ENCODE measurements at places on chromosomes 2 and 18.

DNA sequence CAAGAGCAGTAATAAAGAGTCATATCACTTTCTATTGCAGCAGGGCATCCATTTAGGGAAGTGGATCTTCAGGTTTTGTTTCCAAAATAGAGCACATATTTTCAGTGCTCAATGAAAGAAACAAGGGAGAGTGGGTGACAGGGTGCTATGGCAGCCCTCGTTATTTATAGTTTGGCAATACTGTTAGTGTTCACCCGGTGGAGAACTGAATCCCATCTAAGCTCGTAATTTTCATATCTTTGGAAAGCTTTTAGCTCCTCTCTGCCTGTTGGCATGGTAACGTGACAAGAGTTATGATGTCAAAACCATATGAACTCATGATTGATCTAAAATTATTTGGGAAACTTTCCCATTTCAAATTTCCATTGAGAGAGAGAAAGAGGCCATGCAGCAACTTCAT, 331.9 kb downstream of the LRRTM1 start:
- DNase-seq, result no peak

DNA sequence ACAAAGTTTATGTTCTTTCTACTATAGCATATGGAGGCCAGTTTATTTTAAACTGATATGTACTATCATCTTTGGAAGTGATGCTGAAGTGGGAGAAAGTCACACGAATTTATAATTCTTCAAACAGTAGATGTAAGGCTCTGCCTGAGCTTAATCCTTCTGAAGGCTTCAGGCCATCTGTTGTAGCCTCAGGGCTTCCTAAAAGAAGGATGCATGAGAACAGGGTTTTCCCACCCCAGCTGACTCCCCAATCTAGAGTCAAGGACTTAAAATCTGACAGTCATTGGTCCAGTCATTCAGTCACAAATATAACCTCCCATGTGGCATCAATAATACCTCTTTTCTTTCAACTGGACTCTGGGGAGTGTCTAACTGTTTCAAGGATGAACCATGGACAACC, 330.5 kb downstream of the KCNS3 start:
- DNase-seq, result no peak

DNA sequence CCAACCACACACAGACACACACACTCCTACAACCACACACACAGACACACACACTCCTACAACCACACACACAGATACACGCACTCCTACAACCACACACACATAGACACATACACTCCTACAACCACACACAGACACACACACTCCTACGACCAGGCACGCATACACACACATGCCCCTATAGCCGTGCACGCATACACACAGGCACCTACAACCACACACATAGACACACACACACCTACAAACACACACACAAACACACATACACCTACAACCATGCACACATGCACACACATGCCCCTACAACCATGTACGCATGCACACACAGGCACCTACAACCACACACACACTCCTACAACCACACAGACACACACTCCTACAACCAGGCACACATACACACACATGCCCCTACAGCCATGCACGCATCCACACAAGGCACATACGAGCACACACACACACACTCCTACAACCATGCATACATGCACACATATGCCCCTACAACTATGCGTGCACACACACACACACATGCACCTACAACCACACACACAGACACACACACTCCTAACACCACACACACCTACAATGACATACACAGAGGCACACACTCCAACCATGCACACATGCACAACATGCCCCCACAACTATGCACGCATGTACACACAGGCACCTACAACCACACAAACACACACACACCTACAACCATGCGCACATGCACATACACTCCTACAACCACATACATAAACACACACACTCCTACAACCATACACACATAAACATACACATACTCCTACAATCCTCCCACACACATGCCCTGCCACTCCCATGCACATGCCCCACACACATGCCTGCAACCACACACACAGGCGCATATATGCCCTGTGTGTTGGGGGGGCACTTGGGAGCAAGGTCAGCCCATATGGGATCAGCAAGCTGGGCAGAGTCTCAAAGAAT, 19.1 kb upstream of the TEX51 start:
- DNase-seq, result no peak

DNA sequence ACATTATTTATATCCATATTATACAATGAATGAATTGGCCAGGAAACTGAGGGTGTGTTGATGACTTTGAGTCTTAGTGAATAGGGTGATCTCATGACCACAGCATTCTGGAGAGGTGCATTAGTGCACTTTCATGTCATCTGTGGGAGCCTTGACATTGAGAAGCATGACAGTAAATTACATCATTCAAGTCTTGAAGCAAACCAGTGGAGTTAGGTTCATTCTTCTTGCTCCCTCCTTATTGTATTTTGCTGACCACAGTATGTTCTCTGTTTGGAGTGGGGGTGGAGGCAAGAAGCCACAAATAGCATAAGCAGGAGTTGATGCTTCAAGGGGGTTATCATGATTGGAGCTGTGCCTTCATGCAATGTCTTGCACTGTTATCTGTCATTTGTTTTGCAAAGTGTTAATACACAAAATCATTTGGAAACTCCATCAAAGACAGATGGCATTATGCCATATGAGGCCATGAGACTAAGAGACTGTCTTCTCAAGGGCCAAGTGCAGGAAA, 680.2 kb downstream of the NYAP2 start:
- DNase-seq, result no peak

DNA sequence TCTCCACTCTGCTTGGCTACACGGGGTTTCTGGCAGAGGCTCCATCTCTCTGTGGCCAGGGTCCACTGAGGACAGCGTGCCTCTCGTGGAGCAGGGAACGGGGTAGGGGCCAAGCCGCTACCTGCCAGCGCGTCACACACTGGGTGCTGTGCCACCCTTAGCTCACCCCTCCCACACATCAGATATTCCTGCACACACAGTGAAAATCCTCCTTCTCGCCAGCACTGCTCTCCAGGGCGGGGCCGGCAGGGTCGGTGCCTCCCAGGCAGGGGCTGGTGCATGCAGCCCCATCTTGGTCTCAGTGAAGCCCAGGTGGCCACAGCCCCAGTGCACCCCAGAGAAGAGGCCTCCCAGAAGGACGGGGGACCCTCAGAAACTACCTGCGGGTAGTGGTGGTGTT, 124.6 kb downstream of the MBP start:
- no peak for DNase-seq

DNA sequence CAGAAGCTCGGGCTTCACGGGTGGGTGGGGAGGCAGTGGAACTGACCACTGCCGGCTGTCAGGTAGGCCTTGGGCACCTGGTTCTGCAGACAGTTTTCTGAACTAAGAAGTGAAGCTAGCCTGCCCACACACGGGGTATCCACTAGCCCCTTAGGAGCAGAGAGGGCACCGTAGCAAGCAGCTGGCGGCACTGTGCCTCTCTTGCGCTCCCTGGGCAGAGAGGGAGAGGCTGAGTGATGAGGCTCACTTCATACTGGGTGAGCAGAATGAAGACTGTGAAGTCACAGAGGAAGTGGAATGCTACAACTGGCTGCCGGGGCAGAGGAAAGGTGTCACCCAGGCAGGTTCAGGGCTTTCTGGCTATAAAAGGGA, 753 bp downstream of the ITPRIPL1 start:
- DNase-seq, result no peak

GRCh38 chr18:58898010-58898799, 33.5 kb downstream of the ZNF532 start:
- no peak for DNase-seq

- DNase-seq, result no peak
Observed at GRCh38 chr2:46067062-46067461, 230.1 kb upstream of the EPAS1 start.

GRCh38 chr2:392926-393280, 105.0 kb upstream of the ALKAL2 start:
- no peak for DNase-seq

- DNase-seq, result no peak
Observed at GRCh38 chr2:241719093-241719492, 15.3 kb upstream of the D2HGDH start.

GRCh38 chr2:6177811-6178210, 485.6 kb downstream of the SOX11 start:
- DNase-seq, result no peak

DNA sequence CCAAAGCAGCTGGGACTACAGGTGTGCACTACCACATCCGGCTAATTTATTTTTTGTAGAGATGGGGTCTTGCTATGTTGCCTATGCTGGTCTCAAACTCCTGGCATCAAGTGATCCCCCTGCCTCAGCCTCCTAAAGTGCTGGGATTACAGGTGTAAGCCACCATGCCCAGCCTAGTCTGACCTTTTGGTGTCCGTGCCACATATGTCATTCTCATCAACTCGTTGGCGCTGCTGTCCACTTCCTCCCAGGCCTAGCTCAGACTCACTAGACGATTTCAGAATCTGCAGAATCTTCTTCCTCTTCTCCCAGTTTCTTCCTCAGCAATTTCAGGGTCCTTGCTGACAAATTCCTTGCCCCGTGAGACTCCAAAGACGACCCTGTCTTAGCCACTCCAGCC, 39.8 kb upstream of the DNMT3A start:
- no peak for DNase-seq

DNA sequence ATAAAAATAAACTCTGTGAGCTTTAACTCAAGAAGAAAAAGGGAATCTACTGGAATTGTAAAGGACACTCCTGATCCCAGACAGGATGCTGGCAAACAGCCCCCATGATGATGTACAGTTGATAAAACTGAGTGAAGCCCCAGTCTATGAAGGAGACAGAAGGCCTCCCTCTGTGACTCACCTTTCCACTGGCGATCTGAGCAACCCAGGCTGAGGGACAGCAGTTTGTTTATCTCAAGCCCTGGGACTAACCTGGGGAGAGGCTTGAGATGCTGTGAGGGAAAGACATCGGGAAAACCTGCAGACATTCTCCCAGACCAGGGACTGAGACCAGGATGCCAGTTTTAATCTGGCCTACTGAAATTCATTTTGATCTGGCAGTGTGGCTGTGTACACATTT, 104.5 kb upstream of the CDH2 start:
- DNase-seq, result no peak

DNA sequence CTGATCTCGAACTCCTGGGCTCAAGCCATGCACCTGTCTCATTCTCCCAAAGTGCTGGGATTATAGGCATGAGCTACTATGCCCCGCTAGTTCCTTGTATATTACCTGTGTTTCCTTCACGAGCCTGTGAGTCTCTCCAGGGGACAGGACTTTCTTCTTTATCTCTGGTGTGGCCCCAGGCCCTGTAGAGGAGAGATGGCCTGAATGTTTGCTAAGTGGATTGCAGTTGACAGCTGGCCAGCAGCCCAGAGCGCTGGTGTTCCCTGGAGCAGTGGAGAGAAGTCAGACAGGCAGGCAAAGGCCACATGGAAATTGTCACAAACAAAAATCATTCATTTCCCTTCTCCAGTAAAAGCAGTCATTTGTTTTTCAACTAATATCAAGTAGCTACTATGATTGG, 17.9 kb downstream of the LPIN1 start:
- DNase-seq, result no peak

GRCh38 chr2:185502351-185502750, 236.3 kb upstream of the FSIP2 start:
- no peak for DNase-seq

DNA sequence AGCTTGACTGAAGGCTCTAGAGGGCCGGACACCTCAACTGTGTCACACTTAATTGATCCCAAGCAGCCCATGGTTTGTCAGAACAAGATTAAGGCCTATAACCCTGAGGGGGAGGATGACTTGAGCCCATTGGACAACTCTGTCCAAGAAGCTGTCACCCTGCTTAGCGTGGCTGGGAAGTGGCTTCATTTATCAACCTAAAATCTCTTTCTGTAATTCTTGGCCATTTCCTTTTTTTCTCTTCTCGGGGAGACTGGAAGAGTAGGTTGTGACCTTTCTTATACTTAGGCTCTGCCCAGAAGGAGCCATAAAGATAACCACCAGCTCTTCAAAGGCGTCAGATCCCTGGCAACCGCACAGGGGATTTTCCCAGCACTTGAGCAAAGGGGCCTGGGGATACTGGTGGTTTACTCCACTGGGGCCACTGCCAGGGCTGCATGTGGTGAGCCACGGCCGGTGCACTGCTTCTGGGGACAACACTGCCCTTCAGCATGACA, 265.5 kb downstream of the CYRIA start:
- no peak for DNase-seq

DNA sequence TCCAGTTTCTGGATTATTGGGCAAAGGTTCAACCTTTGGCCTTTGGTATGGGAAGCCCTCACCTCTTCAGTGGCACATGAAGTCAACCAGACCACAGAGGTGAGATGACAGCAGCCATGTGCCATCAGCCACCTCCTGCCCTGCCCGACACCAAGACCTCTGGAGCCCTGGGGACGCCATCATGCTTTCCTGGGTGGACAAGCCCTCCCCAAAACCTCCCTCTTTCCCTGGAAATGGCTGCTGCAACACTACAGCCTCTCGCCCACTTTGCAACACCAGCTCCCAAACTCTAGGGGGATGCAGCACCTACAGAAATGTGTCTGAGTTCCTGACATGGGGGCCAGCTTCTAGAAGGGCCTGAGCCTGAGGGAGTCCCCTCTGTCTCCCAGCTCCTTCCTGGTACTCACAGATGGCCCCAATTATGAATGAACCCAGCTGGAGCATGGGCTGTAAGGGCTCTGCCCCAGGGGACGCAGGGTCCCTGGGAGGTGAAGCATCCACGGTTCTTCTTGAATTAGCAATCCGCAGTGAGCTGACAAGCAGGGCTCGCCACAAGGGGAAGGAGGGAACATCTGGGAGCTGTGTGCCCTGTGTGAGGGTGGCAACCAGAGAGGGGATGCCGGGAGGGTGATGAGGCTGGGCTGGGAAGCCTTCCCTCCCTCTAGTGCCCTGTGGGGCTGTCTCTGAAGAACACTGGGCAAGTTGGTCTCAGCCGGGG, 268.5 kb upstream of the HDAC4 start:
- no peak for DNase-seq

DNA sequence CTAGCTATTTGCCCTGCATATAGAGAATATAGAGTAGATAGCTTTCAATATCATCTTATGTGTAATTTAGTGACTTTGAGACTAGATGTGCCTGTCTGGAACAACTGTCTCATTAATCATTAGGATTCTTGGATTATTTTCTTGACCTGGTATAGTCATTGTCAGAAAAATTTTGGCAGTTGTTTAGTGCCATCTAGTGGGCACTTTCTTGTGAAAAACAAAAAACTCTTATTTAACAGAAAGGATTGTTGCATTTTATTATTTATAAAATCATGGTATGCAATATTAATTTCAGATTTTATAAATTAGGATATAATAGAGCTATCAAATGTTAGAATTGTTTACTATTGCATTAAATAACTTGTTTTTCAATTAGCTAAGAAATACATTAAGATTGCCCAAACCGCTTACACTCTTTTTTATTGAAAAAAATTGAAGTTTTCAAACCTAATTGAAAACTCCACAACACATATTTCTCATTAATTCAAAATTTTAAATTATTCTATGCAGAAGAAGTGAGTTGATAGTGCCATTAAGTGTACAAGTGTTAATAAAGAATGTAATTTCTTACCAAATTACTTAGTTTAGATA, 80.3 kb downstream of the DYNAP start:
- DNase-seq, result no peak
